Activated naive CD4-positive, alpha-beta T cell treated with anti-CD3 and anti-CD28 coated beads, Interleukin-2, amount 50 U/mL, for 16 hours (primary cell): ENCODE measurements at places on chromosomes 3 and 15.
A peak's percentile ranks its signal among the peaks of the same experiment; 100 is the strongest.

DNA sequence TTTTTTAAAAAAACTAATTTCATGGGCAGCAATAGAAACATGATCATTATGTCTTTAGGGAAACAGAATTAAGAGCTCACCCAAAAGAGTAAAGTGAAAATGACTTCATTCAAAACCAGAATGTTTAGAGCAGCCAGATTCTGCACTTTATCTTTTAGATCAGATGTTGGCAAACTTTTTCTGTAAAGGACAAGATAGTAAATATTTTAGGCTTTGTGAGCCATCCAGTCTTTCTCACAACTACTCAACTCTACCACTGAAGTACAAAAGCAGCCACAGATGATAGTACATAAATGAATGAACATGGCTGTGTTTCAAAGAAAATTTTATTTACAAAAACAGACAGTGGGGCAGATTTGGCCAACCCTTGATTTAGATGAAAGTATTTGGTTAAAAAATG is 84.5 kb downstream of the SETD2 start:
- no peak for DNase-seq

GRCh38 chr3:128933213-128933921 is 53.9 kb downstream of the ACAD9 start:
- DNase-seq = no peak

GRCh38 chr3:39103324-39103693 is 4.1 kb downstream of the GORASP1 start:
- no peak for DNase-seq

DNA sequence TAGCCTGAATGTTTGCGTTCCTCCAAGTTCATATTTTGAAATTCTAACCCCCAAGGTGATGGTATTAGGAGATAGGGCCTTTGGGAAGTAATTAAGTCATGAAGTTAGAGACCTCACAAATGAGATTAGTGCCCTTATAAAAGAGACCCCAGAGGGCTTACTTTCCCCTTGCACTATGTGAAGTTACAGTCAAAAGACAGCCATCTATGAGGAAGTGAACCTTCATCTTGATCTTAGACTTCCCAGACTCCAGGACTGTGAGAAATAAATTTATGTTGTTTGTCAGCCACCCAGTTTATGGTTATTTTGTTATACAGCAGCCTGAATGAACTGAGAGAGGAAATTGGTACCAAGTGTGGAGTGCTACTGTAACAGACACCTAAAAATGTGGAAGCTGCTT is 74.4 kb downstream of the DAPK2 start:
- no peak for DNase-seq

GRCh38 chr15:70308011-70308734 is 210.5 kb upstream of the TLE3 start:
- DNase-seq = no peak

- no peak for DNase-seq
These were observed 40.3 kb downstream of the FSTL1 start for GRCh38 chr3:120410541-120410940.

DNA sequence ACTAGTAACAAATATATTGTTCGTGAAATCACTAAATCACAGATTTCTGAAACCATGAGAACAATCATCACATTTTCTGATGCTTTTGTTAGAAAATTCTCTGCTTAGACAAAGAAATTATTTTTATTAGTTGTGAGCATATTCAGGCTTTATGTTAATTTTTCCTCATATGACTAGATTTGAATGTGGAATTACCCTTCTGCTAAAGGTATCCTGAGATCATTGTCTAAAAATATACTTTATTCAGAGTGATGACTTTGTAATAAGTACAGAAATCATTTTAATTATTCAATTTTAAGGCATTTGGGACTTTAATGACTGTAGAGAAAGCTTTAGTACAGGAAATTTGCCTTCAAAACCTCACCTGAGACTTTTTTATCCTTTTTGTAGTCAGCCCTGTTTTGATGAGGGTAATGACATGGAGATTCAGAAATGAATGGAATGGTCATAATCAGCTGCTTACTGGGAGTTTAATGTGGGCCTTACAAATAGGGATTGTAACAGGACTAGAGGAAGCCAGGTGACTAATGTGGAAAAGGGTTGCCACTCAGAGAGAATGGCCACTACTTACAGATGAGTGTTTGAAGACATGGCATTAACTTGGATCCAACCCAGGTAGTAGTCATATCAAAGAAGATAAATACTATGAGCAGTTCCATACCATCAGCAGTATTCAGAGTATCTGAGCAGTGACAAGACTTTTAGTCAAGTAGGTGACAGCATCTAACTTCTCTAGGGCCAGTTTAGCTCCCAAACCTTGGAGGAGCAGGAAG is 148.3 kb downstream of the MBNL1 start:
- DNase-seq = no peak

DNA sequence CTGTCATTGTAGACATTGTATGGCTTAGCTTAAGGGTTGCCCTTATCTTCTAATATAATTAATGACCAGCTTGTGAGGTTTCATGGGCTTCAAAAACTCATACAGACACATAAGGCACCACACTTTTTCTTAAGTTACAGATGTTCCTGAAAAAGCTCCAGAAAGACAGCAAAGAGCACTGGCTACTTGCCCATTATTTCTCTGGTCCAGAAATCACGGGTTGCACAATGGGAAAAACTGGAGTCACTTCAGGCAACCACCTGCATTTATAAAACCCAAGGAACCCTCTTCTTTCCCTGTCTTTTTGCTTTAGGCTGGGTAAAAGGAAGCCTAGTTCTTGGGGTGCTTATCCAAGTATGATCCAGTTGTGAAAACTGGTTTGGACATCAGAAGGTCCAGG is 2.3 kb upstream of the COL6A6 start:
- no peak for DNase-seq

DNA sequence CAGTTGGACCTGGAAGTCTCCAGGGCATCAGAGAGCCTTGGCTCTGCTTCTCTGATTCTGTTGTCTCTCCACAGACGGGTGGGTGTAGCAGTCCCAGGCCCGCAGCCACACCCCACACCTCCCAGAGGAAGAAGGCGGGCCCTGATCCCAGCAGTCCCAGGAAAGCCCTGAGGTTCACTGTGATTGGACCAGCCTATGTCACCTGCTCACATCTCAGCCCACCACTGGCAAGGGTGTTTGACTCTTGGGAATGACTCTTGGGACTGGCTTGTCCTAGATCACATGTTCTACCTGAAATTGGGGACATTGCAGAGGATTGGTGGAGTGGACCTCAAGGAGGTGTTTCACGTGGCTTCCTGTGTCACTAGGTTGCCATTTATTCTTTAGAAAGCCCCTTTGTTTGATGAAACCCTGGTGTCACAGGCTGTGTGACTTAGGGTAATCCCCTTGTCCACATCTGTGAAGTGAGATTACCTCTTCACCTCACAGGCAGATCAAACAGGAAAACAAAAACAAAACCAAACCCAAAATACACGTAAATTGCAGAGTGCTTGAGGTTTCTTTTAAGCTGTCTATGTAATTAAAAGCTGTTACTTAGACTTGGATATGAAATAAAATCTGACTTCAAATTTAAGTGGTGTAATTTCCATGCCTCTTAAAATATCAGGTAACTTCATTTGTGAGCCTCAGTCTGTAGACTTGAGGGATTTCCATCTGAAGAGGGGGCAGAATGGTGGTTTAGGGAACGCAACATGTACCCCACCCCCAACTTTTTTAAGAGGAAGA is 26.7 kb downstream of the FLNB start:
- peak; percentile 33 for DNase-seq

- no peak for DNase-seq
These were observed 89.5 kb downstream of the GADL1 start for GRCh38 chr3:30804984-30805383.

- DNase-seq = no peak
These were observed 64.2 kb downstream of the WWTR1 start for GRCh38 chr3:149593418-149594160.

DNA sequence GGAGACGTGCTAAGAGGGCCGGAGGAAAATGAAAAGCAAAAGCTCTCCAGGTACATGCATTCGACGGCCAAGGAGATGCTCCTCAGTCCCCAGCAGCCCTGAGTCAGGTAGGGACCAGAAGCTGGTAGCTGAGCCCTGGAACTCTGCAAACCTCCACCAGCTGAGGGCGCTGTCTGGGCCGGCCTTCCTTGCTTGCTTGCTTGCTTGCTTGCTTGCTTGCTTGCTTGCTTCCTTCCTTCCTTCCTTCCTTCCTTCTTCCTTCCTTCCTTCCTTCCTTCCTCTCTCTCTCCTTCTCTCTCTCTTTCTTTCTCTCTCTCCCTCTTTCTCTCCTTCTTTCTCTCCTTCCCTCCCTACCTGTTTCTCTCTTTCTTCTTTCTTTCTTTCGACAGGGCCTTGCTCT is 94.6 kb upstream of the RASGRF1 start:
- DNase-seq = peak; percentile 21

DNA sequence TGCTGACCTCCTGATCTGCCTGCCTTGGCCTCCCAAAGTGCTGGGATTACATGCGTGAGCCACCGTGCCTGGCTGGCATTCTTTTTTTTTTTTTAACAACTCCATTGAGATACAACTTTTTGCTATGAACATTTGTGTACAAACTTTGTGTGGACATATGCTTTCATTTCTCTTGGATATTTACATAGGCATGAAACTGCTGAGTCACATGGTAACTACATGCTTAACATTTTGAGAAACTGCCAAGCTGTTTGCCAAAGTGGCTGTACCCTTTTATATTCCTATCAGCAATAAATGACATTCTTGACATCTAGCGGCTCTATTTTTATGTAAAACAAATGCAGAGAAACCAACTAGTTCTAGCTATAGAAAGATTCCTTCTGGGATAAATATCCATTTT is 8.7 kb upstream of the YEATS2 start:
- DNase-seq = no peak

DNA sequence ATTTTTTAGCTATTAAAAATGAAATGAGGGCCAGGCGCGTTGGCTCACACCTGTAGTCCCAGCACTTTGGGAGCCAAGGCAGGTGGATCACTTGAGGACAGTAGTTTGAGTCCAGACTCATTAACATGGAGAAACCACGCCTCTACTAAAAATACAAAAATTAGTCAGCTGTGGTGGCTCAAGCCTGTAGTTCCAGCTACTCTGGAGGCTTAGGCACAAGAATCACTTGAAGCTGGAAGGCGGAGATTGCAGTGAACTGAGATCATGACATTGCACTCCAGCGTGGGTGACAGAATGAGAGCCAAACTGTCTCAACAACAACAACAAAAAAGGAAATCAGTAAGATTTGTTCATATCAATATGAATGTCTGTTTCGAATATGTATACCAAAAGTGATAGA is 517.1 kb downstream of the ROBO1 start:
- no peak for DNase-seq

DNA sequence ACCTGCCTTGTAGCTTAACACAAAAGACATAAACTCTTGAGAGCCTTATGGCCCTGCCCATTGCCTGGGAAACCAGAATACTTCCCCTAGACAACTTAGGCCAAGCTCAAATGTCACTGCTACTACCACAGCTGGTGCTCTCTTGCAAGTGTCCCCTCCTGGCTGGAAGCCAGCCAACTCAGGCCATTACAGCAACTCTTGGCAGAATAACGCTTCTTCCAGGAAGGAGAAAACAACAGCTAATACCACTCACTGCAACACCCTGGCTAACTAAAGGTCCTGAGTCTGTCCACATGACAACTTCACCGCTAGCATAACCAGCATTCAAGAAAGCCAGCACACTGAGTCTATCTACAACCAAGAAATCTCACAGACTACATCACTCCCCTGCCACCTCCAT is 5.1 kb upstream of the B4GALT4 start:
- DNase-seq = no peak

DNA sequence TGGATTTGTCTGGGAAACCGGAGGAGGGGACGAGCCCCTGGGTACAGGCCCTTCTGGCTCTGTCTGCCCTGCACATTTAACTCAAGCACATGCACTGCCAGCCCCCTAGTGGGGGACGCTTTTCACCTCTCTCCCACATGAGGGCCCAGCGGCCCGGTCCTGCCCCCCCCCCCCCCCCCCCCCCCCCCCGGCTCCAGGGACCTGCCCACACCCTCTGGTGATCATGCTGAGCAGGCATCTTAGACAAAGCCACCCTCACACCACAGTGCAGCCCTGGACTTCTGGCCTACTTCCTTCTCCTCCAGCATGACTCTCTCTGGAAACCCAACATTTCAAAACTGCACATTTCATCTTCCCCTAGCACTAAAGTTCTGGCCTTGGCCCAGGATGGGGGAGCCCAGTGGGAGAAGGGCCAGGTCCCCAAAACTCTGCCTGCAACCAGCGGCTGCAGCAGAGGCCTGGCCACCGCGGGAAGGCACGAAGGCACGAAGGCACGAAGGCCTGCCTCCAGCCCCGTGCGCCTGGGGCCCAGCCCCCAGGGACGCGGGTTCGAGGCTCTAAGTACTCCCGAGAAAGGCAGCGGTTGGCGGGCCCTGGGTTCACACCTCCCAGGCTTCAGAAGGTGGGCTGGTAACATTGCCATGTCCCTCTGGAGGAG is 14.1 kb downstream of the KLF15 start:
- no peak for DNase-seq

- DNase-seq = no peak
These were observed 1.4 kb upstream of the ROBO2 start for GRCh38 chr3:77038468-77038929.

DNA sequence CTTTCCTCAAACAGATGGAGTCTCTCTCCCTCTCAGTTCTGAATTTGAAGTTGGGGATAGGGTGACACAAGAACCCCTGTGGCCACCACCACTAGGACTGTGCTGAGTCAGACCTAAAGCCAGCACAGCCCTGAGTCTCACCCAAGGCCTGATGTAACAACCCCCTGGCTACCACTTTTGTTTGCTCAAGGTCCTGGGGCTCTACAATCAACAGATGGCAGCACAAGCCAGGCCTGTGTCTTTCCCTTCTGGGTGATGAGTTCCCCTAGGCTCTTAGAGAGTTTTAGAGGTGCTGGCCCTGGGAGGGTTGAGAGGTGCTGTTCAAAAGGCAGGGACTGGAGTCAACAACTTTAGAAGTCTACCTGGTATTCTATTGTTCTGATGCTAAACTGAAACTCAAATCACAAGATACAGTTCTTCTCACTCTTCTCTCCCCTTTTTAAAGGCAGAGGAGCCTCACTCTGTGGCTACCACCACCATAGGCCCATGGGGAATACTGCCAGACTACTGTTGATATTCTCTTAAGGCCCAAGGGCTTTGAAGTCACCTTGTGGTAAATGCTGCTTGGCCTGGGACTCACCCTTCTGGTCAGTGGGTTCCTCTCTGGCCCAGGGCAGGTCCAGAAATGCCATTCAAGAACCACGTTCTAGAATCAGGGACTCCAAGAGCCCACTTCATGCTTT is 6.5 kb downstream of the OR5K4 start:
- no peak for DNase-seq

GRCh38 chr3:73734211-73735089 is 109.7 kb upstream of the PDZRN3 start:
- DNase-seq = no peak

DNA sequence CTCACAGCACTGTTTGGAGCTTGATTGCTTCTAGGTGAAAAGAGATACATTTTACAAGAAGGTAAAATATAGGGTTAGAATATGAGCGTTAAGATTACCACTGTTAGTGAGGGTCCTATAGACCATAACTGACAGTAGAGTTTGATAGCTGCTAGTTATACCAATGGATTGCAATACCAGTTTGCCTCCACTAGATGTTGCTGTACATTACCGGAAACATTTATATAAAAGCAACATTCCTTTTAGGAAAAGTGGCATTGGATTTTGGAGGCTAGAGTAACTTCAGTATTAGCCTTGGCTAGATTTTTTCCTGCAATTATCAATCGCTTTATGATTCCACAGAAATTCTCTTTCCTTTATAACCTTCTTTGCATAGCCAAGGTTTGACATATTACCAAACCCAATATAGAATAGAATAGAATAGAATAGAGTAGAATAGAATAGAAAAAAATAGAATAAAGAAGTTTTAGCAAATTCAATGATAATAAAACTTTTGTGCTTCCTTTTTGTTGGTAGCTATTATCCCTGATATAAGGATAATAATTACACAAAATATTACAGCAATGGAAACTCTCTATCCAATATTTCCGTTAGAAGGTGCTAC is 1093.6 kb upstream of the ALCAM start:
- no peak for DNase-seq
